Large intestine (tissue), 12 donors: ENCODE measurements at places on chromosomes 3 and 15.

GRCh38 chr15:78752492-78753358 is 58.5 kb downstream of the ADAMTS7 start:
- DNase-seq = no peak

DNA sequence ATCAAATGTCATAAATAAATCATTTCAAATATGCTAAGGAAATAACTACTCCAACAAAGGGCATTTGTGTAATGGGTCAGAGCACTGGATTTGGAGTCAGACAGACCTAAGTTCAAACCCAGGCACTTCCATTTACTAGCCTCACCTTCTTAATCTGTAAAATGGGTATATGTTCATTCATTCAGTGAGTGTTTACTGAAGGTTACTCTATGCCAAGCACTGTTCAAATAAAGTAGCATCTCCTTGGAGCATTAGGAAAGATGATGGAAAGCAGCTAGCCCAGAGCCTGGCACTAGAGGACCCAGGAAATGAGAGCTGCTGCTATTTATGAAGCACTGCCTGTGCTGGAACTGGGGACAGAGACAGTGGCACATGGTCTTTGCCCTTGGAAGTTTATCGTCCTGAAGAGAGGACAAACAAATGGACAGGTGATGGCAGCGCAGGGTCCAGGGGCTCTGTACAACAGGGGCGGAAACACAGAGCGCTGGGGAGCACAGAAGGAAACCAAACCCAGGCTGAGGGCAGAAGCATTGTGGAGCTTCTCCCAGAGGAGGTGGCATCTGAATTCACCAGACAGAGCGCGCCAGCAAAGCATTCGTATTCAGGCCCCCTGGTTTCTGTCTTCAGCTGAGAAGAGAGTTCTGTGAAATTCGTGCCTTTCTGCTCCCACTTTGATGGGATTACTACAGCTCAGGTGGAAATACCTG is 19.0 kb downstream of the TM4SF4 start:
- no peak for DNase-seq

DNA sequence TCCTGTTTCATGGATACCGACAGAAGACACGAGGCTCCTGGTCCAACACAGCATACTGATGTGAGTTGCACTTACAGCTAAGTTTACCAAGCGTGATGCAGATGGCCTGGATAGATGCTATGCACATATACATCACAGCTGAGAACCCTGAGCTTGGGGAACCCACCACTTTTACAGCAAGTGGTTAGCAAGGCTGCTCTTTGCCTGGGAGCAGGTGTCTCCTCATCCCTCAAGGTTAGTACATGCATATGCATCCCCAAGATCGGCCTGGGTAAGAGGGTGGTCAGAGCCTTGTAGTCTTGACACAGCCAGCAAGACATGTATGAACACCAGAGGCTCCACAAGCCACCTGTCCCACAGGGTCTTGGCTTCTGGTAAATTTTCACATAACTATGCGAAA is 28.3 kb downstream of the LRRC2 start:
- DNase-seq = no peak

DNA sequence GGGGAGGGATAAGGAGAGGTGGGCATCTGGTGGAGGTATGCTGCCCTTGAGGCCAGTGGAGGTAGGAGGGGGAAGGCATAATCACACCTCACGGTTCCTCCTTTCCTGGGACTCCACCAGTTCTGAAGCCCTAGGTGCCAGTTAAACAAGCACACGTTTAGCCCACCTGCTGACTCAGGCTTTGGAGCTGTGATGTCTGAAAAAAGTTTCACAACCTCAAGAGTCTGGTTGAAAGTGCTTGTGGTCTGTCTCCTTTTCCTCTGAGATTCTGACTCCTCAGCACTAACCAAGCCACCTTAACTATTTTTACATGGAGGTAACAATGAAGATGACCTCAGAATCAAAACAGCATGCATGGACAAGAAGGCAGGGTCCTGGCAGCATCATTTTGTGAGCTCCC is 23.0 kb downstream of the HPS3 start:
- no peak for DNase-seq

- no peak for DNase-seq
Measured at GRCh38 chr15:31361764-31362515, 35.3 kb downstream of the KLF13 start.

DNA sequence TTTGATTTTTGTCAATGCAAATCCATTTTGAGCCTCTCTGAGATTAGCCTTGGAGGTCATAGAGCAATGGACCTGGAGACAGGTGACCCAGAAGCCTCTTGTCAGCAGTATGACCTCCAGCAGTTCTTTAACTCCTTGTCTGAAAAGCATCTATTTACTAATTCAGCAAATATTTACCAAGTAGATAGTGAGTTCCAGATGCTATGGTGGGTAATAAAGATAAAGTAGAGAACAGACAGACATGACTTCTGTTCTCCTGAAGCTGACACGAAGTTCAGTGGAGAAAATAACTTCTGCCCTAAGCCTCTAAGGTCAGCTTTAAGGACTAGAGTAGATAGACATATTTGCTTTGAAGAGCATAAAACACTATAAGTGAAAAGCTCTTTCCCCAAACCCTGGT is 26.6 kb downstream of the SEMA6D start:
- peak; percentile 73 for DNase-seq

DNA sequence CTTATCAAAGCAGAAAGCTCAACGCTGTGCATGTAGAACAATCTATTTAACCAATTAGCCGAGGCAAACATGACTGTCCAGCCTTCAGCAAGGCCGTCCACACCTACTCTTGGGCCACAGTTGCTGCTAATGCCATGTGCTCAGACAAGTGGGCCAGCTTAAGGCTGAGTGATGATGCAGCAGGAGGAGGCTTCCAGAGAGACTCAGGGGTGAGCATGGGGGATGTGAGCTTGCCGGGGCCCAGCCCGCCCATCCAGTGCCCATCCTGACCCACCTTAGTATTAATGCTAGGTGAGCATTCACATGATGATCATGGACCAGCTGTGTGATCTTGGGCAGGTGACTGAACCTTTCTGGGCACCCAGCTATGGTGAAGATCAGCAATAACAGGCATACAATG is 150.1 kb downstream of the TPRA1 start:
- DNase-seq = no peak

DNA sequence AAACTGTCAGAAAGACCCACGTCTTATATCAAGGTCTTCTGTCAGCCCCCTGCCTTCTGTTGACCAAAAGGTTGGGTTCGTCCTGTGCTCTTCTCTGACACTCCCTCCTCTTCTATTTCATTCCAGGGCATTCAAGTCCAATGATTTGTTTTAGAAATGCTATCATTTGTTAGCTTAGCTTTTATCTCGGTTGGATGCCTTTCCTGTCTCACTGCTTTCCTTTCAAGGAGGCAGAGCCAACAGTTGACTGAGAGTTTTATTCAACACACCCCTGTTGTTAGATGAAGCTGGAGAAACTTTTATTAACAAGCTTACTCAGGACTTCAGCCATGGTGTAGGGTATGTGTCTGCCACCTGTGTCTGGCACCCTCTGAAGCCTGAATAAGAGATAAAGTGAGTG is 112.0 kb upstream of the SLC7A14 start:
- no peak for DNase-seq

- DNase-seq = no peak
Measured at GRCh38 chr15:51982770-51983103, 11.2 kb upstream of the LEO1 start.

DNA sequence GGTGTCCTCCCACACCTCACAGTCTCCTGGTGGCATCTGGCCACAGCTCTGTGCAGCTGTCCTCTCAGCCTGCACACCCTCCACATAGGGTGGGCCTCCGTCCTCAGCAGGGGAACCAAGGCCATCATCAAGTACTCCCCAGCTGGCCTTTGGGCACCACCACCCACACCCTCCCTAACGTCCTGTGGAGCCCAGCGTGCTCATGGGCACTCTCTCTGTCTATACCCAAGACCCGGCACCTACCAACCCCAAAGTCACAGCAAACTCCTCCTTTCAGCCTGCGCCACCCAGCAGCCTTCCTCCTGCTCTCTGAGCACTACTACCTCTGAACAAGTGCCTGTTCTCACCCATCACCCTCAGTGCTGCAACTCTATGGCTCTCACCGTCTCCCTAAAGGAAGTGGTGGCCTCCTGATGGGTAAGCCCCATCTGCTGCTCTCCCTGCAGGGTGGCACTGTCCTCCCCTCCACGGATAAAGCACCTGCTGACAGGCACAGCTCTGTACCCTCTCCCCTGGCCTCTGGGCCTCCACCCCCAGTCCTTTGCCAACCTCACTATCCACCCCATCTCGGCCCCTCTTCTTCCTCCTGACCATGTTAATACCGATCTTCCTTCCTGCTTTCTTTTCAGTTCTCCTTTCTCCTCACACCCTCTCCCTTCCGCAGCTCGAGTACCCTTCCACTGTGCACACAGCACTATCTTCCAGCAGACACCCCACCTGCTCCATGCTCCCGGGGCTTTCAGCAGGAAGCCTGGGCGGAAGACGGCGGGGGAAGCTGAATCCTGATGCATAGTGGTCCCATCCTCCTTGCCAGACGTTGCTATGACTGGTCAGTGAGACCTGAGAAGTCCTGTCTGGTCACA is 31.5 kb downstream of the SLC41A3 start:
- no peak for DNase-seq

DNA sequence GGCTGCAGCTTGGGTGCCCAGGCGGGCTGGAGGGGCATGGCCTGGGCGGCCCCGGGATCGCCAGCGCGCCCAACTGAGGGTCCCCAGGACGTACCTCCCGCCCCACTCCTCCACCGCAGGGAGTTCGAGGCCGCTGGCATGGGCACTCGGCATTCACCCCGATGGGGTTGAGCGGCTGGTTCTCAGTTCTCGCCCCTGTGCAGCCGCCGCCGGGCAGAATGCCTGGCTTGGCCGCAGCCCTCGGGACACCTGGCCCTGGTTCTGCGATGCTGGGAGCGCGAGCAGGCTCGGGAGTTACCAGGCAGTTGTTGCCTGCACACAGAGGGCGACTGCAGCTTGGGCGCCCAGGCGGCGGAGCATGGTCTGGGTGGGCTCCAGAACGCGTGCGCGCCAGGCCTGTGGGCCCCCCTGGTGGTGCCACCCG is 121.4 kb downstream of the LMLN start:
- DNase-seq = no peak

DNA sequence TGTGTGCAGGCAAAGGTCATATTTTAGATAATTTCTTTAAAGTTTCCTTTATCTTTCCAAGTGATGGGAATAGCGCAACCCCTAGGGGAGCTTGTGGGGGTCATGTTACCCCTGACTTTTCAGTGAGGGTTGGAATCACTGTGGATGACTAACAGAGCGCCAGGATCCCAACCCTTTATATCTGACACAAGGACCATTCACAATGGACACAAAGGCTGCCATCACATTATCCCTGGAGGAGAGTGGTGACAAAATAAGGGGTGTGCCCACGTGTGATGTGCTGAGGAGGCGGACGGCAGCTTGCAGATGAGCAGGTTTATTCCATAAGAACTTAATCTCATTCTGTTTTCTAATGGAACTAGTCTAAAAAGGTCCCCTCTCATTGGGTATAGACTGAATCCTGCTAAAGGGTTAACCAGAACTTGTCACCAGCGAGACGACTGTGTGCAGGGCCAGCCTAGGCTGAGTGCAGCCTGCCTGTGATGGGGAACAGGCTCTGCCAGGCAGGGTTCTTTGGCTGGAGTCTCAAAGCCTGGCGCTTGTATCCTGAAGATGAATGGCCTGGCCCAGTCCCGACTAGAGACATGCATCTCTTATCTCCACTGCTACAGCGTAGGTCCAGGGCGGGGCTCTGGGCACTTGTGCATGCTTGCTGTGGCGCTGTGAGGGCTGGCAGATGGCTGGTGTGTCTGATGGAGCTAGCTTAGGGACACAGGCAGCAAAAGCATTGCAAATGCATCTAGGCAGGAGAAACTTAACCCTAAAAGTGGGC is 50.2 kb downstream of the CHDH start:
- no peak for DNase-seq

GRCh38 chr15:88398011-88398410 is 69.2 kb downstream of the MRPL46 start:
- no peak for DNase-seq

DNA sequence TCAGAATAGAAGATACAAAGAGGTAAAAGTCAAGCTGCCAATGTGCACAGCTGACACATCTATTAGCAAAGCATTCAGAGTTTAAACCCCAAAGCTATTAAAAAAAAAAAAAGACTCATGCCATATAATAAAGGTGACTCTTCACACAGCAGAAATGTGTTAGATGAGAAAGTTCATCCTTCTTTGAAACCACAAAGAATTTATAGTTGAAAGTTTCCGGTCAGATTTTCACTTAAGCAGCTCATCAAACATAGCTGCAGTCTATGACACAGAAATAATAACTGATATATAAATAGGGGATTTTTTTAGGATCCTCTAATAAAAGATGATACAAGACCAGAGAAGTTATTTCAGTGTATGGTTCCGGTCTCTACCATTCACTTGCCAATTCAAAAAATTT is 76.6 kb downstream of the WWTR1 start:
- DNase-seq = no peak

DNA sequence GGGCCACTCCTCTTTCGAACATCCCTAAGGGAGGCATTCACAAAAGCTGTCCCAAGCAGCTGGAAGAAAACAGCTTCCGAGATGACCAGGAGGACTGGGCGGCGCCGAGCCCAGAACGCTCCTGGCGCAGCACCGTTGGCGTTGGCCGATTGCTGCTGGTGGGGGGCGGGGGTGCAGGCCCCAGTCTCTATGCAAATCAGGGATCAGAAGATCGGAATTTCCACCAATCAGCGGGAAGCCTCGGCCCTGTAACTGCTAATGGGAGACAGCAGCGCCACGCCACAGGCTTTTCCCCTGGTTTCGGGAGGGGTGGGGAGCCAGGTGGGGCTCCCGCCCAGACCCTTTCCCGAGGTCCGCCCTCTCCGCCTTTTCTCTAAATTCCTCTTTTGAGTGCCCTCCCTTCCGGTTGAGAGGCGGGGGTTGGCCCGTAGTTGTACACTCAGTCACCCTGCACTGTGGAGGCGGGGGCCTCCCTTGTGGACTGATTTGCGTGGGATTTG is 27.0 kb downstream of the HMCES start:
- peak; percentile 75 for DNase-seq

DNA sequence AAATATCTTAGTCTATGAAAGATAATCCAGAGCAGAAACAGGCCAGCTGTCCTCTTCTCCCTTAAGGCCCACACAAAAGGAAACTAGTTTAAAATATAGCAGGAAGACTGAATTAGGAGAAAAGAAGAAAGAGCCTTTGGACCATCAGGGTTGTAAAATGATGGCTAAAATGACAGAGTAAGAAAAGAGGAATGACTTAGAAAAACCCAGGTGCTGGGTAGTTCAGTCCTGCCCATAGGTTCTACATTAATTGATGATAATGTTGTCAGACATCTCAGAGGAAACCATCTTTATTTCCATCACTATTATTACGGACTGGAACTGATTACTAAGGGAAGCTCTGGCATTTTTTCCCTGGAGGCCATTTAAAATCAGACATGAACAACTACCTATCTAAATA is 142.8 kb upstream of the STT3B start:
- no peak for DNase-seq

DNA sequence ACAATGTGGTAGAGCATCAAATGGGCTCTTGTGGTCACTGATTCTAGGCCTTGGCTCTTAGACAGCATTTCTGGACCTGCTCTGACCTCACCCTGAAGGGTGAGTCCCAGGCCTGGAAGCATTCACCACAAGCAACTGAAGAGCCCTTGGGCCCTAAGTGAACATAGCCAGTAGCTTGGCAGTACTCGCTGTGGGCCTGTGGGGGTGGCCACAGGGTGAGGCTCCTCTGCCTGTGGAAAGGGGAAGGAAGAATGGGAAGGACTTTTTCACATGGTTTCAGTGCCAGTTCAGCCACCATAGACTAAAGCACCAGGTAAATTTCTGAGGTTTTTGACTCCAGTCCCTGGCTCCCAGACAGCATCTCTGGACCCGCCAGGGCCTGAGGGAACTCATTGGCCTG is 5.1 kb upstream of the ZSCAN2 start:
- DNase-seq = no peak
